ENCODE measurements at places on chromosomes 7 and 10. TPM values are rescaled to one million over a fixed set of nuclear protein-coding genes. Genes with fewer than 3 reads are reported as not detected.

DNA sequence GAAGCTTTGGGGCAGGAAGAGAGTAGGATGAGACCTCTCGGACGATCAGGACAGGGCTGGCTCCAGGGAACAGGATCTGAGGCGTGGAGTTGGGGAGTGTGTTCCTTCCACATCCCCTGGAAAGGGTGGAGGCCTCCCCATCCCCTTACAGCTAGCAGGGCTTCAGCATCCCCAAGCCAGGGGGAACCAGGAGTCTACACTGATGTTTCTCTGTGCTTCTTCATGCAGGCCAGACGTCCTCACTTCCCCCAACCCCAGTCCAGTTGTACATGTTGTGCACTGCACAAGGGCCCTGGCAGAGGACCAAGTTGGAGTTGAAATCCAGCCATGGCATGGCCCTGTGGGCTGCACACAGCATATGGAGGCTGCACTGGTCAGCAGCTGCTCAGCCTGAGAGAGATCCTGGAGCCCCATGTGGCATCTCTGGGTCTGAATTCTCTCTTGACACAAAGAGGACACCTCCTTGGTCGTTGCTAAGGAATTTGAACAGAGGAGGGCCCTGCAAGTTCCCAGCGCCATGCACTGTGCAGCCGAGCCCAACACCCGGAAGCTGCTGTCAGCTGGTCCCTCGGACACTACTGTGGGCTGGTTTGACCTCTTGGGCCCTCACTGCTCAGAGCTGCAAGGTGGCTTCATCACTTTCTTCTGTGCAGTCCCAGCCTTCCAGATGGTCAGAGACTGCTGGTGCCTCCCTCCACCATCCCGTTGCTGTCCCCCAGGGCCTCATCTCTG, 181.1 kb downstream of the DNAJB6 start:
- H3K36me3 ChIP-seq, result no peaks in the 10 kb centered on the region
- no peak overlapping the region for H3K27ac ChIP-seq
- no peaks in the 10 kb centered on the region for H3K4me1 ChIP-seq

GRCh38 chr10:100448951-100449350, 13.9 kb upstream of the WNT8B start:
- peaks cover 4% of the 10 kb centered on the region for H3K27me3 ChIP-seq
- H3K4me1 ChIP-seq, result no peaks in the 10 kb centered on the region
- no peak overlapping the region for H3K4me3 ChIP-seq
- H3K36me3 ChIP-seq, result no peaks in the 10 kb centered on the region
- H3K27ac ChIP-seq, result no peak overlapping the region

- H3K36me3 ChIP-seq, result peaks cover 1% of the 10 kb centered on the region
- no peaks in the 10 kb centered on the region for H3K4me1 ChIP-seq
- H3K4me3 ChIP-seq, result no peak within 1 kb of the TSS
- peak; percentile 21 for DNase-seq
Observed at GRCh38 chr7:19144661-19145433, at the start of gene FERD3L. TSS of gene FERD3L (minus strand) at chr7:19145421. CDS start at chr7:19145362, 59 bp downstream.

DNA sequence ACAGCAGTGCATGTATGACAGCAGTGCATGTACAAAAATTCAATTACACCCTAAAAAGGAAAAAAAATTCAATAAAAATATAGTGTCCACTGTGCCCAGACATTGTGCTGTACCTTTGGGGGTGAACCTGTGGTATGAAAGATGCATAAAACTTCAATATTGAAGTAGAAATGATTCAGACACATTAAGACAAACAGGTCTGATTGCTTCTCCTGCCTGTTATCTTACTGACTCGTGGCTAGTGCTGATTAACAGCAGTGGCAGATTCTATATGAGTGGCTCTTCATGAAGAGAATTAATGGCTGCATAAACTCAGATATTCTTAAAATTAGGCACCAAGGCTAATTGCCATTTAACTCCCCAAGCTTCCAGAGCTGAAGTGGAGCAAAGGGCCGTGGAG, 37.9 kb downstream of the GATA3 start:
- DNase-seq, result no peak
- peaks cover 9% of the 10 kb centered on the region for H3K36me3 ChIP-seq
- no peaks in the 10 kb centered on the region for H3K27me3 ChIP-seq

DNA sequence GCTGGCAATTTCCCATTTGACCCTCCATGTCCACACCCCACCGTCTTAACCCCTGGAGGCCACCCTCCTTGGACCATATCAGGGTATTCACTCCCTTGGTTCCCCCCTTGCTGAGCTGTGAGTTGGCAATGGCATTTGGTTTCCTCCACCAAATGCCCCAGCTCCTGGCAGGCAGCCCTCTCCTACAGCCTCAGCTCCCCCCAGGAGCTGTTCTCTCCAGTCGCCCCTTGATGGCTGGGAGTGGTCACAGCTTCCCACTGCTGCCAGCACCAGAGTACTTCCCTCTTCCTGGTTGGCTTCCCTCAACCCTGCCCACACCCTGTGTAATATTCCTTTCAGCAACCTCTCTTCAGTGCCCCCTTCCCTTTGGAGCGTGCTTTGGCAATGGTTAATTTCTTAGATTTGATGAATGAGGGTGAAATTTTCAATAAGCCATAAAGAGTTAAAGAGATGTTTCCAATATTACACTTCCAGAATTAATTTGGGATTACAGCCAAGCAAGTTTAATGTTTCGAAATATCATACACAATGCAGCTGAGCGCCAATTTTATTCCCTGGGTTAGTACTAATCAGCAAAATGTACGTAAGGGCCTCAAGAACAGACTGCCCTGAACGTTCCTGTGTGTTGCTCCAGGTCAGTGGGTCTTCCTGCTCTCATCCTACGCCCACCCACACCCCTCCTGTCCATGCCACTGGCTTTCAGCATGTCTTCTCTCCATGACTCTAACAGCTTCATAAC, 207.1 kb upstream of the NFE2L3 start:
- no peak for DNase-seq
- H3K4me1 ChIP-seq, result peaks cover 17% of the 10 kb centered on the region
- H3K36me3 ChIP-seq, result peaks cover 7% of the 10 kb centered on the region
- no peak overlapping the region for H3K4me3 ChIP-seq
- H3K27me3 ChIP-seq, result peaks cover 14% of the 10 kb centered on the region
- H3K27ac ChIP-seq, result no peak overlapping the region

GRCh38 chr10:74363727-74364126, 212.7 kb downstream of the ADK start:
- H3K27ac ChIP-seq, result no peak overlapping the region
- H3K27me3 ChIP-seq, result no peaks in the 10 kb centered on the region
- no peak for DNase-seq
- peaks cover 6% of the 10 kb centered on the region for H3K4me1 ChIP-seq

Gene BHLHA15
- not detected for total RNA-seq

Gene MMP21
- total RNA-seq, result 0.25 TPM
